NCI-H226 (cell line): ENCODE measurements at places on chromosomes 7 and 10.
A peak's percentile ranks its signal among the peaks of the same experiment; 100 is the strongest.

- no peak for DNase-seq
Measured at GRCh38 chr7:92722541-92722940, 113.8 kb downstream of the CDK6 start.

GRCh38 chr10:11325817-11326216 lies 285.6 kb downstream of the USP6NL start:
- DNase-seq: peak; percentile 15

DNA sequence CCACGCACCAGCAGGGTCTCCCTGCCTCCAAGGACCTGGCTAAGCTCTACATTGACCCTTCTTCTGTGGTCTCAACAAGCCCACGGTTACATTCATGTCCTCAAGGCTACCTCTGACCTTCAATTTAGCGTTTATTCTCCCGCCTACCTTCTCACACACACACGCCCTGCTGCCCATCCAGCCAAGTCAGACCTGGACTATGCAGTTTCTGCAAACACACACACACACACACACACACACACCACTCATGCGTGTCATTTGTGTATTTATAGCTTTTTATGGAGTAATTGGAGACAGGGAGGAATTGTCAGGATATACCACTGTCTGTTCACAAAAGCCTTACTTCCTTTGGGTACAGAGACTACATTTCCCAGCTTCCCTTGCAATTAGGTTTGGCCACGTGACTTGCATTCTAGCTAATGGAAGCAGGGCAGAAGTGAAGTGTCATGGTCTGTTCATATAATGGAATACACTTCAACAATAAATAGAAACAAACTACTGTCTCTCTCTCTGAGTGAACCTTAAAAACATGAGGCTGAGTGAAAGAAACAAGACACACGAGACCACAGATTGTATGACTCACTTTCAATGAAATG lies 53.8 kb upstream of the CPXM2 start:
- DNase-seq: no peak

- no peak for DNase-seq
Measured at GRCh38 chr7:73391396-73391795, 42.2 kb upstream of the FZD9 start.

GRCh38 chr10:88467835-88468485 lies 115.2 kb downstream of the RNLS start:
- peak; percentile 49 for DNase-seq

DNA sequence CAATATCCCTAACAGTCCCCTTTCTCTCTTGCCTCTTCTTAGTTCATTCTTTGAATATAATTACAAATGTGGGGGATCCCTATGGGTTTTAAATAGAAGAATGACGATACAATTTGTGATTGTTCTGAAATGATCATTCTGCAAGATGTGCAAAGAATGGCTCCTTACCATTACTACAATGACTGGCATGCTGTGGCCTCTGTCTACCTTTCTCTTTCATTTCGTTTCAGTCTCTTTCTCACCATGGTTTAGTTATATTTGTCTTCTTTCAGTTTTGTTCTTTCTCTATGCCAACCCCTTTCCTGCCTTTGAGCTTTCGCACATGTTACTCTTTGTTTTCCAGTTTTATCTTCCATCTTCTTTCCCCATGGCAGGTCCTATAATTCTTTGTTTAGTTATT lies 176.5 kb downstream of the SUGCT start:
- no peak for DNase-seq
